SK-N-SH (cell line): ENCODE measurements at places on chromosomes 6 and 20. TPM values are rescaled to one million over a fixed set of nuclear protein-coding genes. Genes with fewer than 3 reads are reported as not detected.

The HTR1E gene
- polyA plus RNA-seq = 0.02 and 0.03 TPM in 2 replicates

- H3K4me1 ChIP-seq = no peaks in the 10 kb centered on the region
- H3K27me3 ChIP-seq = no peaks in the 10 kb centered on the region
- no peaks in the 10 kb centered on the region for H3K36me3 ChIP-seq
- DNase-seq = no peak
- no peak overlapping the region for H3K27ac ChIP-seq
- H3K4me3 ChIP-seq = no peak overlapping the region
Measured at GRCh38 chr20:51184289-51184688, 161.4 kb upstream of the KCNG1 start.

GRCh38 chr6:52640170-52640569 is 30.7 kb upstream of the TMEM14A start:
- H3K4me1 ChIP-seq = peaks cover 14% of the 10 kb centered on the region; the same call in 1 of the 2 replicates
- no peak for DNase-seq
- H3K27ac ChIP-seq = no peak overlapping the region
- no peaks in the 10 kb centered on the region for H3K36me3 ChIP-seq
- H3K27me3 ChIP-seq = no peaks in the 10 kb centered on the region
- H3K4me3 ChIP-seq = no peak overlapping the region

DNA sequence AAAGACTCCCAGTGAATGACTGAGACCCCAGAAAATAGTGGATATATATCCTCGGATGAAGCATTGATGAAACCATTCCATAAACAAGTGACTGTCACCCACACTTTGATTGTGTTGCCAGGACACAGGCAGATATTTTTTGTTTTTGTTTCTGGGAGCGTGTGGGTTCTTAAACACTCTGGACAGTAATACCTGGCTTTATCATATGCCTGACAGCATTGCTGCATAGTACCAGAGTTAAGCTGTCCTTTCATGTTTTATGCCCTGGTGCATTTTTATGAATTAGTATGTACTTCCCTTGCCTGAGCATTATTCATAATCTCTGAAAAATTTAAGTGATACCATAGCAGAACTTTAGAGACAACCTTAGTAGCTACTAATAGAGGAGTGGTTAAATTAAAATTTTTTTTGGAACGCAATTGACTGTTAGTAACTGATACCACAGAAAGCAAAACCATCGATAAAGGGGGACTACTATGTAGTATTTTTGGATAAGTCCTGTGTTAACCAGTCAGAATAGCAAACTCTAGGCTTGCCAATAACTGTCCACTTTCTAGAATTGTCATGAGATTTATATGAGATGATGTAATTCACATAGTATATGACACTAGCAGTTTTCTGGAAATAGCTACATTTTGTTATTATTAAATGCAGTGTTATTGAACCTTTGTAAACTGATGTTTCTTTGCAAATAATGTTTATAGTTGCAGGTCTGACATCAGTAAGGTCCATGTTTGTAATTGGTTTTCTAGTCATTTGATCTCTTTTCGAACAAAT is 30.4 kb downstream of the SENP6 start:
- H3K27ac ChIP-seq = no peak overlapping the region
- no peaks in the 10 kb centered on the region; the same call in 1 of the 2 replicates for H3K4me1 ChIP-seq
- H3K36me3 ChIP-seq = peaks cover 60% of the 10 kb centered on the region
- H3K27me3 ChIP-seq = no peaks in the 10 kb centered on the region

DNA sequence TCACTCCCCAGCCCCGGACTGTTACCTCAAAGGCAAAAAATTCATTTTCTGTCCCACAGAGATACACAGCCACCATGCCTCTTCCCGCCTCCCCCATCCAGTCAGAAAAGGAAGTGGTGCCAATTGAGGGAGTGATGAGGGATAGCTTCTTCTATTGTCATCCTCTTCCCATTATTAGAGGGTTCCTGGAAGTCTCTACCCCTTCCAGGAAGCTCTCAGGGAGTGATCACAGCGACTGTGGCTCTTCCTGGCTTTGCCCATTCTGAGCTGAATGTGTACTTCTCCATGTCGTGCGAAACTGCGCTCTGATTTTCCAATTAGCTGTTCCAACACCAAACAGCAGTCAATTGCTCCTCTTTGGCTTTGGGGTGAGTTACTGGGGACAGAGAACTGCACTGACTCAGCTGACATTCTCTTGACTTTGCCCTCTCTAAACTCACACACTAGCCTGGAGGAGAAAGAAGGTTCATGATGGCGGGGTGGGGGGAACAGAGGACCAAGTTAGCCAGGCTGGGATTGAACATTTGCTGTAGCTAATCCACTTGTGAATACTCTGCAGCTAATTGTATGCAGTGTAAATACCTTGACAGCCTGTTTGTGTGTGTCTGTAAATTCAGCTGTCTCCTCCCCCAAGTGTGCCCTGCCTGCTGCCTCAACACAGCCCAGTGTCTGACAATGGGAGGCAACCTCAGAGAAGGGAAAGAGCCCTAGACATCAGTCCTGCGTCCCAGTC is 2.4 kb upstream of the MDGA1 start:
- no peak for DNase-seq
- H3K27ac ChIP-seq = no peak overlapping the region
- H3K4me3 ChIP-seq = no peak overlapping the region
- no peaks in the 10 kb centered on the region; the same call in 1 of the 2 replicates for H3K4me1 ChIP-seq
- H3K36me3 ChIP-seq = no peaks in the 10 kb centered on the region

GRCh38 chr6:4971851-4972250 is 32.0 kb downstream of the RPP40 start:
- H3K27me3 ChIP-seq = no peaks in the 10 kb centered on the region
- no peaks in the 10 kb centered on the region for H3K36me3 ChIP-seq
- H3K4me1 ChIP-seq = peaks cover 15% of the 10 kb centered on the region; the same call in 1 of the 2 replicates
- no peak overlapping the region for H3K4me3 ChIP-seq
- no peak overlapping the region for H3K27ac ChIP-seq
- no peak for DNase-seq

The KIAA1755 gene
- 0.44 and 0.54 TPM in 2 replicates for polyA plus RNA-seq

- no peaks in the 10 kb centered on the region for H3K4me1 ChIP-seq
- peak; percentile 48 for DNase-seq
- no peak overlapping the region for H3K27ac ChIP-seq
- no peaks in the 10 kb centered on the region for H3K36me3 ChIP-seq
Measured at GRCh38 chr6:89536231-89536630, 102.3 kb downstream of the LYRM2 start.

The BPHL gene
- 21.7 and 25.6 TPM in 2 replicates for polyA plus RNA-seq

- no peak for DNase-seq
- H3K4me3 ChIP-seq = no peak overlapping the region
- no peaks in the 10 kb centered on the region for H3K4me1 ChIP-seq
- no peak overlapping the region; the same call in 1 of the 2 replicates for H3K27ac ChIP-seq
- H3K36me3 ChIP-seq = no peaks in the 10 kb centered on the region
Measured at GRCh38 chr6:54419885-54420284, 111.6 kb downstream of the TINAG start.

- H3K4me1 ChIP-seq = no peaks in the 10 kb centered on the region
- no peaks in the 10 kb centered on the region for H3K27me3 ChIP-seq
- no peak overlapping the region for H3K4me3 ChIP-seq
- H3K36me3 ChIP-seq = no peaks in the 10 kb centered on the region
- no peak overlapping the region for H3K27ac ChIP-seq
- DNase-seq = no peak
Measured at GRCh38 chr20:56205346-56205745, 43.2 kb upstream of the MC3R start.

The TRIM10 gene
- not detected in 2 replicates for polyA plus RNA-seq

The BMP5 gene
- 0.05 TPM in 2 replicates for polyA plus RNA-seq

The OPRL1 gene
- polyA plus RNA-seq = 1.7 and 1.8 TPM in 2 replicates

The CDSN gene
- polyA plus RNA-seq = 0.02 TPM in 1 of 2 replicates, not detected in the other

DNA sequence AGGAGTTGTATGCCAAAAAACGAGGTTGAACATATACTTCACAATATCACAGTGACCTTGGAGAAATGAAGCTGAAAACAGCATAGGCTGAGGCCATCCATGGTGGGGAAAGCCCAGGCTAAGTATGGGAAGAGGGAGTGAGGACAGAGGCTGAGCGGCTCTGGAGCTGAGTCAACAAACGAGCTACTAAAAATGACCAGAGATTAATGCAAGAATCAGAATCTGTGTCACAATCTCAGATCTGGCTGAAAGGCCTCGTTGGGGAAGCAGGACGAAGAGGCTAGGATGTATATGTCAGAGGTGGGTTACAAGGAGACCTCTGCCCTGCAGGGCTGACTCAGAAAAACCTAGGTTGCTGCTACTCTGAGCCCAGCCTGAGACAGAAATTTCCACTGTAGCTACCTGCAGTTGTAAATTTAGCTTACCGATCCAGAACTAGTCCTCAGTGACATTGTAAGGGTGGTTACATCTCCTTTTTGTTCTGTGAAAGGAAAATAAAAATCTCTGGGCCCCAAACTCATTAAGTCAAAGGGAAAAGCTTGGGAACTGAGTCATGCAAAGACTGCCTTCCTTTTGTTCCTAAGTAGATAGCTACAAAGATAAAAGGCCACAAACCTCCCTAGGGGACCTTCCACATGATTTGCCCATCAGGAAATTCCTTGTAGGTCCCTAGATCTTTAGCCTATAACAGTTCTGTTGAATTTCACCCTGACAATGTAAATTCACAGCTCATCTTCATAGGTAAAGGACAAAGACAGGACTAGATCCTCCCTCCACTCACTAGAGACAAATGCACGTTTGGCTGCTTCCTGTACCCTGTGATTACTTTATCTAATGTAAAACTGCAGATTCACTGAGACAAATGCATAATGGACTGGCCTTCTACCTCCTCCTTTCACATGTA is 8.5 kb upstream of the TUBB2A start:
- H3K36me3 ChIP-seq = no peaks in the 10 kb centered on the region
- no peaks in the 10 kb centered on the region for H3K27me3 ChIP-seq
- H3K4me1 ChIP-seq = peaks cover 3% of the 10 kb centered on the region; the same call in 1 of the 2 replicates
- DNase-seq = no peak
- no peak overlapping the region for H3K4me3 ChIP-seq

GRCh38 chr6:73516514-73517489 is 4.0 kb downstream of the EEF1A1 start:
- peaks cover 16% of the 10 kb centered on the region for H3K4me1 ChIP-seq
- peak overlapping the region; percentile 97 for H3K27ac ChIP-seq
- peak overlapping the region; percentile 95 for H3K4me3 ChIP-seq
- H3K36me3 ChIP-seq = peaks cover 47% of the 10 kb centered on the region

The C6orf15 gene
- not detected in 2 replicates for polyA plus RNA-seq

DNA sequence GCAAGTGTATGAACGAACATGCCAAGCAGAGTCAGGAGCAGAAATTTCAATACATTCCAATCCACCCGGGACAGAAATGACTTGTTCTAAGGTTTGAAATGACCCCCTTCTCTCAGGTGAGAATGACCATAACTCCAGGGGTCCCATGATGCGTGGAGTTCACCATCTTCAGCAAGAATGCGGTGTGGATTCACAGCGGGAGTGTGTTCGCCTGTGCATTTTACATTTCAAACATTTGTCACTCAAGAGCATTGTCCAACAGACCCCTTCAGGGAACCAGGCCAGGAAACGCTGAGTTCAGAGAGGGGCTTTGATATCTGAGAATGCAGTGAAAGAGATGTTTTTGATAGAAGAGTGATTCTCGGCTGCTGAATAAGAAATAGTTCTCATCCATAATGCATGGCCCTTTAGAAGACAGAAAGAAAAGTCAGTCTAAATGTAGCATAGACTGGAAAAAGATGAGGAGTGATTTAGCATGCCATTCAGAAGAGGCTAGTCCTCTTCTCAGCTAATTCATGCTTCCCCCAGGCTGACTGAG is 200.3 kb upstream of the KCNG1 start:
- H3K27me3 ChIP-seq = no peaks in the 10 kb centered on the region
- H3K27ac ChIP-seq = no peak overlapping the region
- no peak overlapping the region for H3K4me3 ChIP-seq
- H3K36me3 ChIP-seq = no peaks in the 10 kb centered on the region
- no peak for DNase-seq

- peaks cover 37% of the 10 kb centered on the region for H3K4me1 ChIP-seq
- no peak overlapping the region for H3K4me3 ChIP-seq
- no peaks in the 10 kb centered on the region for H3K27me3 ChIP-seq
Measured at GRCh38 chr20:50056951-50057713, 55.8 kb downstream of the UBE2V1 start.

- no peak overlapping the region for H3K27ac ChIP-seq
- H3K27me3 ChIP-seq = no peaks in the 10 kb centered on the region
- no peaks in the 10 kb centered on the region for H3K36me3 ChIP-seq
Measured at GRCh38 chr20:44585057-44585963, 2.9 kb downstream of the PKIG start.

DNA sequence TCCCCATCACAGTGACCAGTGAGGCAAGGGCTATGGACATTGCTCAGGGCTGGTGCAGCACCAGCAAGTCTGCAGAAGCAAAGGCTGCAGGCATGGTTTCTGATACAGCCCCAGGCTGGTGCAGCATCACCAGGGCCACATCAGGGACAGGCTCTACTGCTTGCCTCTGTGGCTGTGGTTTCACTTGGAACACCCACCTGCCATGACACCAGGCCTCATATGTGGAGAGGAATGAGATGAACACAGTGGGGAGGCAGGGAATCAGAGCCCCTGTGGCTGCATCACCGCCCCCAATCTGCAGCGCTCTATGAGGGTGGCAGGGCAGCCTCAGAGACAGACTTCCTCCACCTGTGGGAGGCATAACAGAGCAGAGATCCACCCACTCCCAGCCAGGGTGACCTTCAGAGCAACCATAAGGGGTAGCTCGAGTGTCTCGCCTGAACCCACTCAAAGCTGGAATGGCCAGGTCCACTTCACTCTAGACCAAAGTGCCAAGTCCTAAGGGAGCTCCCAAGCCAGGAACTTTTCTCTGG is 7.9 kb downstream of the RING1 start:
- peaks cover 9% of the 10 kb centered on the region; the same call in 1 of the 2 replicates for H3K27me3 ChIP-seq
- H3K4me1 ChIP-seq = peaks cover 19% of the 10 kb centered on the region
- DNase-seq = no peak
- H3K4me3 ChIP-seq = no peak overlapping the region
- H3K27ac ChIP-seq = no peak overlapping the region
- H3K36me3 ChIP-seq = no peaks in the 10 kb centered on the region

The RIN2 gene
- 6.3 and 6.8 TPM in 2 replicates for polyA plus RNA-seq

The FAM83B gene
- polyA plus RNA-seq = not detected in 2 replicates

The SERAC1 gene
- polyA plus RNA-seq = 5.6 and 8.9 TPM in 2 replicates

The CFAP206 gene
- 0.46 and 0.78 TPM in 2 replicates for polyA plus RNA-seq

- H3K36me3 ChIP-seq = peaks cover 29% of the 10 kb centered on the region
- DNase-seq = no peak
- H3K27ac ChIP-seq = no peak overlapping the region
Measured at GRCh38 chr6:56450882-56451739, 191.6 kb downstream of the DST start.

- peaks cover 24% of the 10 kb centered on the region; the same call in 1 of the 2 replicates for H3K4me1 ChIP-seq
- peaks cover 4% of the 10 kb centered on the region for H3K36me3 ChIP-seq
- H3K27ac ChIP-seq = peak overlapping the region; percentile 79
- H3K4me3 ChIP-seq = no peak overlapping the region
Measured at GRCh38 chr6:21005816-21006570, 471.7 kb downstream of the CDKAL1 start.

- H3K36me3 ChIP-seq = no peaks in the 10 kb centered on the region
- DNase-seq = no peak
- no peak overlapping the region for H3K27ac ChIP-seq
- H3K27me3 ChIP-seq = peaks cover 94% of the 10 kb centered on the region
- H3K4me3 ChIP-seq = no peak overlapping the region
- H3K4me1 ChIP-seq = no peaks in the 10 kb centered on the region
Measured at GRCh38 chr20:23047001-23047737, 2.3 kb downstream of the THBD start.

DNA sequence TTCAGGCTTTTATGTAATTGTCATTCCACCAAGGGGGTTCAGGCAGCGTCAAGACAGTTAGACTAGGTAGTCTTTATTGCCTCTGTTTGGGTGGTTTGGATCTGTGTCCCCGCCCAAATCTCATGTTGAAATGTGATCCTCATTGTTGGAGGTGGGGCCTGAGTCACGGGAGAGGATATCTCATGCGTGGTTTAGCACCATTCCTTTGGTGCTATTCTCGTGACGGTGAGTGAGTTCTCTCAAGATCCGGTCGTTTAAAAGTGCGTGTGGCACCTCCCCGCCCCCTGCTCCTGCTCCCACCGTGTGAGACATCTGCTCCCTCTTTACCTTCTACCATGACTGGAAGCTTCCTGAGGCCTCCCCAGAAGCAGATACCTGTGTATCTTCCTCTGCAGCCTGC is 51.3 kb upstream of the FOXC1 start:
- H3K36me3 ChIP-seq = no peaks in the 10 kb centered on the region
- H3K27ac ChIP-seq = no peak overlapping the region
- peaks cover 10% of the 10 kb centered on the region; the same call in 1 of the 2 replicates for H3K27me3 ChIP-seq

The HMGN4 gene
- 76.3 and 79.7 TPM in 2 replicates for polyA plus RNA-seq
